Breast epithelium (tissue), 4 donors: ENCODE measurements at places on chromosomes 7 and 10. TPM values are rescaled to one million over a fixed set of nuclear protein-coding genes. Genes with fewer than 3 reads are reported as not detected.

The GIMAP6 gene
- 13.3 TPM for total RNA-seq

The NPY4R gene
- total RNA-seq = not detected

The GHITM gene
- total RNA-seq = 133 TPM

The TMEM236 gene
- total RNA-seq = 2.9 TPM

The COL28A1 gene
- 5.7 TPM for total RNA-seq

The TAS2R5 gene
- 2.4 TPM for total RNA-seq

The SPDYE6 gene
- total RNA-seq = not detected

The ZSWIM8 gene
- total RNA-seq = 84.2 TPM

The HOXA1 gene
- 0.44 TPM for total RNA-seq

The PLXNA4 gene
- 26.2 TPM for total RNA-seq

The HOXA10 gene
- total RNA-seq = 5.2 TPM

The PRRT4 gene
- total RNA-seq = 0.44 TPM

The ZNF425 gene
- total RNA-seq = 2.1 TPM

The GPR85 gene
- total RNA-seq = 0.33 TPM

The TFAM gene
- total RNA-seq = 22.3 TPM

The FHIP2A gene
- total RNA-seq = 28.2 TPM

The TPK1 gene
- total RNA-seq = 9.8 TPM

The ZNF727 gene
- total RNA-seq = 3.6 TPM

The NAT16 gene
- not detected for total RNA-seq

The OR9A2 gene
- 1.2 TPM for total RNA-seq

The ITGA8 gene
- 2.6 TPM for total RNA-seq

The GPNMB gene
- 335 TPM for total RNA-seq

The ABCB4 gene
- 1.3 TPM for total RNA-seq

The OR6B1 gene
- not detected for total RNA-seq

The SPDYE18 gene
- total RNA-seq = not detected
